ENCODE measurements at places on chromosomes 2 and 18.

DNA sequence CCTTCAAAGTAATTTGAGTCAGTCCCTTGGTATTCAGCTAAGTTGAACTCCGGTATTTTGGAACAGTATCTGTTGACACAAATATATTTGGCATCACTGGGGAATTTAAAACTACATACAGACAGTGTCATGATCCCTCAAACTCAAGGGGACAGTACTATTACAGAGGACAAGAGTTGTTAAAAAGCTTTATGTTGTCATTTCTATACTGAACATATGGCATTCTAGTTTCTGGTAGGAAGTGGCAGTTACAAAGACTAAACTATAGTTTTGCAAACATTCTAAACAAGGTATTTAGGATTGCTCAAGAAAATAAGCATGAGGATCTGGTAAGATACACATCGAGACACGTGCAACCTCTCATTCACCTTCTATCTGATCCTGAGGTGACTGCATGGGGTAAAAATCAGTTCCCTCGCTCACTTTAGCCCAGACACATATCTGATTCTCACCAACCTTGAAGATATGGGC is 16.6 kb upstream of the CCNYL1 start:
- DNase-seq, result no peak

GRCh38 chr18:76451396-76452331 is 43.4 kb downstream of the ZNF516 start:
- no peak for DNase-seq

- no peak for DNase-seq
These were observed 25.2 kb upstream of the TMEM237 start for GRCh38 chr2:201668402-201668910.

DNA sequence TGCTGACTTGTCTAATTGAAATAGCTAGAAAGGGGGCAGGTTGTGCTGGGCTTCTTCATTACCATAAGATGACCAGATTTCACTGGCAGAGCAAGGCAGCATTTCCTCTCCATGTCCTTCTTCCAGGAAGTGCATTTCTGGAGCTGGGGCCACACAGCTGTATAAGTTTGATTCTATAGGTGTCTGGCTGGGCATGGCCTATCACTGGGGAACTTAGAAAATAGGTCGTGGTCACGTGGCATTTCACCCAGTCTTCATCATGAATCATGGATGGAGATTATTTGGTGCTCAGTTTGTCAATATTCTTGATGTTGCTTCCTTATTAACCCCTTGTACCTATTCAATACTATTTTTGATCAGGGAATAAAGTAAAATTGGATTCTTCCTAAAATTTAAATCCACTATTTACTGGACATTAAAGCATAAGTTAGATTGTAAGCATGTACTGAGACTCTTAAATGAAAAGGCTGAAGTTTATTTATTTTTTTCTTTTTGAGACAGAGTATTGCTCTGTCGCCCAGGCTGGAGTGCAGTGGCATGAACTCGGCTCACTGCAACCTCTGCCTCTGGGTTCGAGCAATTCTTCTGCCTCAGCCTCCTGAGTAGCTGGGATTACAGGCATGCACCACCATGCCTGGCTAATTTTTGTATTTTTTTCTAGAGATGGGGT is 49.5 kb upstream of the TMEM87B start:
- no peak for DNase-seq

DNA sequence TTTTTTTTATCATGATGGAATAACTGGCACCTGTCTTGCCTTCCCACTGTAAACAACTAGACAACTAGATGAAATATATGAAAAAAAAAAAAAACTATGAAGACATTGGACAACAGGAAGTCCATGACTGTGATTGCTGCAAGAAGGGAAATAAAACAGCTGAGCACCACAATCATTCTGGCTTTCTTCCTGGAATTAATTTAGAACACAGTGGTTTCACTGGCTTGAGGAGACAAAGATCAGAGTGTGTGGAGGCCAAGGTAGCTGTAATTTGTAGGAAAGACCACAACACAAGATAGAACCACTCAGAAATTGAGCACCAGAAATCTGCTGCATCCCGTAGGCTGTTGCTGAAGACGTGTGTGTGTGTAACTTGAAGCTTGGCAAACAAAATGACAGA is 121.1 kb upstream of the PID1 start:
- DNase-seq, result no peak

DNA sequence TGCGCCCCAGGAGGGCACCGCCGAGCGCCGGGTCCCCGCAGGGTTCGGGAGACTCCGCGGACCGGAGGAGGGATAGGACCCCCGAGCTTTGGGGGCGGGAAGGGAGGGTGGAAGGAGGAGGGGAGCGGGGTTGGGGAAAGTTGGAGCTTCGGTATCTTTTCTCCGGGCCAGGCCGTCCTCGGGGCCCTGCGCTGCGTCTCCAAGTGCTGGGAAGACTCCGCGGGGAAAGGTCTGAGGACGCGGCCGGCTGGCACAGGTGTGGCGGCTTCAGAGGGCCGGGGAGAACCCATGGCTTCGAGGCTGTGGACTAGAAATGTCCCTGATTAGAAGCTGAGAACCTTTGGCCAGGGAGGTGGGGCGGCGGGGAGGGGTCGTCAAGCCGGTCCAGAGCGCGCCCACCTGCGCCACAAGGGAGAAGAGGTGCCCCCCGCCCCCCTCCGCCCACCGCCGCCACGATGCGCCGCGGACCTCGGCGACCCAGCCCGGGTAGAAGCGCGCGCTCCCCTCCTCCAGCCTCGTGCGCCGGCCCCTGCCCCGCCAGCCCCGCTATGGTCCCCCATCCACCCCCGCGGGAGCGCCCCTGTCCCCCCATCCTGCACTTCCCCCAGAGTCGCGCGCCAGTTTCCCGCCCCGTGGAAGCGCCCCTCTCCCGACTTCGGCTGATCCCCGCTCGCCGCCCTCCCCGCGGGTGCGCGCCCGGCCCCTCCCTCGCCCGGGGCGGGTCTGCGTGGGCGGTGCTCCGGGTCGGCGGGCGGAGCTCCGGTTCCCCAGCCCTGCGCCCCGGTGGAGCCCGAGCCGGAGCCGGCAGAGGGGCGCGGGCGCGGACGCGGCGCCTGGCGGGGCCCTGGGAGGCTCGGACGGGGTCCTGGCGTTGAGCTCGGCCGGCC is at the start of gene SNTG2:
Gene SNTG2 (plus strand): TSS at position 770 of the 887 bp plus-strand sequence. CDS start 148 bp downstream, outside the sequence.
- DNase-seq, result peak; percentile 53

All from CD4-positive, alpha-beta T cell treated with Interleukin-17A for 4 hours (primary cell).